ENCODE measurements at places on chromosomes 1 and 21. TPM values are rescaled to one million over a fixed set of nuclear protein-coding genes. Genes with fewer than 3 reads are reported as not detected.

The PFKL gene
- 156 TPM for total RNA-seq

The TCEA3 gene
- total RNA-seq, result 5.6 TPM

The C1orf94 gene
- total RNA-seq, result not detected

The FCAMR gene
- not detected for total RNA-seq

The ALG14 gene
- total RNA-seq, result 3.1 TPM

The RASAL2 gene
- total RNA-seq, result 0.37 TPM

The PBX1 gene
- not detected for total RNA-seq

The GUCA2B gene
- not detected for total RNA-seq

Data from activated T-helper 2 cell treated with anti-CD3 and anti-CD28 coated beads, Interferon-gamma antibody, Interleukin-2, Interleukin-4, amounts not matched to agents 10 μg/mL and 5 μg/mL and 100 μg/mL, durations not matched to agents 14 hours and 24 hours and 36 hours (primary cell).